Right lung (tissue), 10 donors: ENCODE measurements at places on chromosomes 16 and 17.

- DNase-seq = no peak
These were observed 10.2 kb downstream of the LASP1 start for GRCh38 chr17:38879878-38880665.

- no peak for DNase-seq
These were observed 1.0 kb upstream of the KRT20 start for GRCh38 chr17:40886090-40886489.

GRCh38 chr16:70018254-70018653 lies 67.1 kb downstream of the CLEC18A start:
- DNase-seq = no peak

DNA sequence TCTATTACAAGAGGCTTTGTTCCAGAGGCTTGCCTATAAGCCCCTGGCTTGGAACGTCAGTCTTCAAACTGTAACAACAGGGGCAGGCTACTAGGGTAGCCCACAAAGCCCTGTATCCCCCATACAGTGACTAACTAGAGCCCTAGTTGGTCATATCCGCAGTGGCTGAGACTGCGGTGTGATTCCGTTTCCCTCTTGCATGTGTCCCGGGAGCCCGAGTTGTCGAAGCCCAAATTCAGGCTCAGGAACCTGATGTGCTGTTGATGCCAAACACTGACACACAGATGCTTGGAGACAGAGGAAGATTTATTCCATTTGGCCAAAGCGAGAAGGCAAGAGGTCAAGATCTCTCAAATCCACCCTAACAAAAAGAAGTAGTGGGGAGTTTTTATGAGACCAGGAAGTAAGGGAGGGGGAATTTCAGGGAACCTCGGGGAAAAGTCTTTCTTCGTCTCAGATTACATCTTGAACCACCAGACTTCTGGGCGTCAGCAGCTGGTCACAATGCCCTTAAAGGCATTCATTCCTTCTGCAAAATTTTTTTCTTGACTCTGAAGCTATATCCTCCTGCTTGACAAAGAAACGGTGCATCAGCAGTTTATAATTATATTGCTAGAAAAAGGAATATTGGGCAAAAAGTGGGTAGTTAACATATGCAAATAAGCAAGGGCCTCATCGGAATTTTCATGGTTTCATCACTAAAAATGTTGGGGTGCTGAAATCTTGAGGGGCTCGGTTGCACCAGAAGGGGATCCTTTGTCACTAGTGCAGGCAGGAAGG lies 879 bp downstream of the SLFN5 start:
- peak; percentile 58 for DNase-seq

- DNase-seq = no peak
These were observed 28.8 kb downstream of the DYNLRB2 start for GRCh38 chr16:80569440-80570105.

- DNase-seq = peak; percentile 63
These were observed 11.1 kb downstream of the LPO start for GRCh38 chr17:58249270-58250133.

DNA sequence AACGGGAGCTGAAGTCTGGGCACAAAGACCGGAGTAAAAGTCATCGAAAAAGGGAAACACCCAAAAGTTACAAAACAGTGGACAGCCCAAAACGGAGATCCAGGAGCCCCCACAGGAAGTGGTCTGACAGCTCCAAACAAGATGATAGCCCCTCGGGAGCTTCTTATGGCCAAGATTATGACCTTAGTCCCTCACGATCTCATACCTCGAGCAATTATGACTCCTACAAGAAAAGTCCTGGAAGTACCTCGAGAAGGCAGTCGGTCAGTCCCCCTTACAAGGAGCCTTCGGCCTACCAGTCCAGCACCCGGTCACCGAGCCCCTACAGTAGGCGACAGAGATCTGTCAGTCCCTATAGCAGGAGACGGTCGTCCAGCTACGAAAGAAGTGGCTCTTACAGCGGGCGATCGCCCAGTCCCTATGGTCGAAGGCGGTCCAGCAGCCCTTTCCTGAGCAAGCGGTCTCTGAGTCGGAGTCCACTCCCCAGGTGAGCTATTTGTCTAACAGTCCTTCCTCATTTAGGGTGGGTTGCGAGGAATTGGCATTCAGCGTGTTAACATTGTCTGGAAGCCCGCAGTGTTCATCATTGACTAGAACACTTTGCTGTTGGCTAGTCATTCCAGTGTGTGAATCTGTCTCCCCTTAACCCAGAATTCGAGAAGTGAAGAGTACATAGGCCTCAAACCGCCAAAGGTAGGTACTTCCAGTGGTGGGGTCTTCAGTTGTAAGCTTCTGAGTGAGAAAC lies 1.5 kb downstream of the CDK12 start:
- no peak for DNase-seq

- DNase-seq = peak; percentile 76
These were observed 2.0 kb downstream of the ZNF771 start for GRCh38 chr16:30409125-30410060.

- DNase-seq = no peak
These were observed 89.5 kb downstream of the VAT1L start for GRCh38 chr16:77877712-77878347.

DNA sequence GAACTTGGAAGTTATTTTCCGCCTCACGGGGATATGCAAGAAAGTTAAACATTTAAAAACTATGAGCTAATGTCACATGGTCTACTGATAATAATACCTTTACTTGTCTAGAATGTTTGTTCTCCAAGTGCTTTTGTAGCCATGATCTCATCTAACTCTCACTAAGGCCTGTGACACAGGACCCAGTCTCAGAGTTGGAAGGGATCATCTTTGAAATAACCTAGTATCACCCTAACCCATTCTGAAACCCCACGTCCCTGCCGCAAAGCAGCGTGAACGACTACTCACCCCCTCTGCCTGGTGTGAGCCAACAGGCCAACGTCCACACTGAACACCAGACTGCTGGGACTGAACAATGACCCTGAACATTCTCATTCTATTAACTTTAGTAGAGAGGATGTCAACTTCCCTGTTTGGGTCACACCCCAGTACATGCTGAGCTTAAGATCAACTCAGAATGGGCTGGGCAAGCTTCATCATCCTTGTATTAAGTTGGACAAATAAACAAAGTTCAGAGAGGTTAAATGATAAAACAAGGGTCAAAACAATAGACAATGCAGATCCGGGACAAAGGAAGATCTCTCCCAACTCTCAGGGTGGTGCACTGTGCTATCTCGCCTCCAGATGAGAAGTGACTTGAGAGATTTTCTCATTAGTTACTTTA lies 54.8 kb upstream of the BCAR1 start:
- no peak for DNase-seq

- no peak for DNase-seq
These were observed 2.1 kb upstream of the CDK5RAP3 start for GRCh38 chr17:47968836-47969235.

DNA sequence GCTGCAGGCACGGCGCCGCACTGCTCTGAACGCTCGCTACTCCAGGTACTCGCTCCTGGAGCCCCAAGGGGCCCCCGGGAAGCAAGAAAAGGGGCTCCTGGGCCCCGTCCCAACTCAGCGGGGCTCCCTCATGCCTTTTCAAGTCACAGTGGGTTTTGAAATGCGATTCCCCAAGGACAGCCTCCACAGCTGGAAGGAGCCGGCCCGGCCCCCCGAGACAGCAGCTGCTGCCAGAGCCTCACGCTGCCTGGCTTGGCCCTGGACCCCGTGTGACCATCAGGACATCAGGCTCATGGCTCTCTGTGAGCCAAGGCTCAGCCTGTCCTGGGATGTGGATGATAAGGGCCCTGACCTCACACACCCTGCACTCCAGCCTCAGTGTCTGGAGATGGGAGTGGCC lies 80.6 kb downstream of the LMF1 start:
- no peak for DNase-seq

DNA sequence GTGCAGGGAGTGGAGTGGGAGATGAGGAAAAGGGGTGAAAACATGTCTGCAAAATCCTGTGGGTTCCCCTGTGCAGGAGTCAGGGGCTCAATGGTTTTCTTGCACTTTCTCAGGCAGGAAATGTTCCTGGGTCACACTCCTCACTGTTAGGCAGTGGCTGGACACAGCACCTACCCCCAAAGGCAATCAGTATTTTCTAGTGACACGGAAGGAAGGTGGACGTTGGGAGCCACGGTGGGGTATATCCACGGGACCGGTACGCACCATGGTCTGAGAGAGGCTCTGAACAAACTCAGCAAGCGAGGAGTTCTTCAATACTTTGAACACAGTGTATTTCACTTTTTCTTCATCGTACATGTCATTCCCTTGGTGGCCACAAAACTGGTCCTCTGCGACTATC lies 20.9 kb downstream of the LITAFD start:
- no peak for DNase-seq

- no peak for DNase-seq
These were observed 84.9 kb downstream of the TMEM114 start for GRCh38 chr16:8505327-8505991.

DNA sequence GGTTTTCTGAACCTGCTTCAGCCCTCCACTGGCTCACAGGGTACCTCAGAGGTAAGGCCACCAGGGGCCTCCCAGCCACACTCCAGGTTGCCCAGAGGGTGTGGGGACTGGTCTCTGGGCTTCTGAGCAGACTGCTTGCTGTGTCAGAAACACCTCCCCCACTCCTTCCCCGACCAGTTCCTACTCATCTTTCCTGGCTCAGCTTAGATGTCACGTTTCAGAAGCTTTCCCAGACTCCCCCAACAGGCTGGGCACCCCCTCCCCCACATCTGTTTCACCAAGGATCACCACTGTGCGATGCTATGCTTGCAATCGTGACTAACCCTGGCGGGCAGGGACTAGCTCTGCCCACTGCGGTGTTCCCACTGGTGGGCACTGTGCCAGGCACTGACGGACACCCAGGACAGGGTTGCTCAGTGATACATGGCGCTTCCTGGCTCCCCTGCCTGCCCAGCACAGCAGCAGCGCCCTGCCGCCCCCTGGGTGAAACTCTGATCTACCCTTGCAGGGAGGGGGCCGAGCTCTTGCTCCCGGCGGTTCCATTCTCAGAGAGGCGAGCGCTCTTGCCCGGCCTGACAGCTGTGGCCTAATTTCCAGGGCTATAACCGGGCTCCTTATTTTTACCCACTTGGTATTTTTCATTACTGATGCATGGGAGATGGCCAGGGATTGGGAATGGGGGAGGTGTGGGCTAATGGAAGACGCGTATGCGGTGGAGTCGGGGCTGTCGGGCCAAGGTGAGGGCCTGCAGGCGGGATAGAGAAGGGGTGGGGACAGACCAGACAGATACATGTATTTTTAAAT lies 29.4 kb upstream of the MTSS2 start:
- DNase-seq = peak; percentile 67

DNA sequence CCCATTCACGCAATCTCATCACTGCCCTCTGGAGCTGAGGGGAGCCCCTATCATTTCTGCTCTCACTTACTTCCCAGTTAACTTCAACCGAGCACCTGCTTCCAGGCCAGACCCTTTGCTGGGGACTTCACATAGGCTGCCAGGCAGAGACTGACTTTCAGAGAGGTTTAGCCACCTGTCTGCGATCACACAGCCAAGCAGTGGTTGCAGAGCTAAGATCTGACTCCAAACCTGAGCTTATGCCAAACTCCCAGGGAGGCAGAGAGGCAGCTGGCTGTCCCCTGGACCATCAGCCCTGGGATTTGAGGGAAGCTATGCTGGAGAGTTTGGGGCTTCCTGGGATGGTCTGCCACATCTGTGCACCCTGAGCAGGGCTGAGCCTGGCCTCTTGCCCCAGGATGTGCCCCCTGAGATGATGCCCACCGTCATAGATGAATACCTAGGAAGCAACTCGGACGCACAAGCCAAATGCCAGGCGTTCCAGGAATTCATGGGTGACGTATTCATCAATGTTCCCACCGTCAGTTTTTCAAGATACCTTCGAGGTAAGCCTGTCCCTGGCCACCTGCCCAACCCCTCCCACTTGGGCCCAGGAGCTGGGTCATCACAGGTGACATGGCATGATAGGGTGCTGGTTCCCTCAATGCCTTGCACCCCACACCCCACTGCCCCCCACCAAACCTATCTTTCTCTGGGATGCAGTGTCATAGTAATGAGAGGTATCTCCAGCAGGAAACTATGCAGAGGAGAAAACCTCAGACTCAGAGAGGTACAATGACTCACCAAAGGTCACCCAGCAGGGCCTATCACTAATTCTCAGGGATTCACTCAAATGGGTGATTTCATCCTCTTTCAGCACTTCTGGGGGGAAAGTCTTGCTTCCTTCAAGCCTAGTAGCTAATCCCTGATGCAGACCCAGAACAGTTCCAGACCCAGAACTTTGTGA lies 10.0 kb downstream of the CES3 start:
- DNase-seq = no peak

DNA sequence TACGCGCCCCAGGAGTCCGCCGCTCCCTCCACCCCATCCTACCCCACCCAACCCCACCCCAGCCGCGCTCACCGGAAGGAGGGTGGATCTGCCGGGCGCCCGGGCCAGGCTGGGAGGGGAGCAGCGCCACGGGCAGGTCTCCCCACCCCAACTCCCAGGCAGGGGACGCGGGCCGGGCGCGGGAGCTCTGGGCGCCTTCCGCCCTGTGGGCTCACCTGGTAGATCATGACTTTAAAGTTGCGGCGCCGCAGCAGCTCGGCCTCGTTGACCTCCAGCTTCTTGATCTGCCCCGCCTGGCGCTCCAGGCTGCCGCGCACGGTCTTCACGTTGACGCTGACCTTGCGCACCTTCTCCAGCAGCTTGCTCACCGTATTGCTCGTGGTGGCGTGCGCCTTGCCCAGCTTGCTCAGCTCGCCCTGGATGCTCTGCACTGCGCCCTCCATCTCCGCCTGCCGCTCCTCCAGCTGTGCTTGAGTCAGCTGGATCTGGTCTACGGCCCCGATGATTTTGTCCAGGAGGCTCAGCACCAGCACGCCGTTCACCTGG lies 571 bp downstream of the CAVIN1 start:
- DNase-seq = no peak

GRCh38 chr16:25713785-25714570 lies 22.2 kb downstream of the HS3ST4 start:
- DNase-seq = no peak

DNA sequence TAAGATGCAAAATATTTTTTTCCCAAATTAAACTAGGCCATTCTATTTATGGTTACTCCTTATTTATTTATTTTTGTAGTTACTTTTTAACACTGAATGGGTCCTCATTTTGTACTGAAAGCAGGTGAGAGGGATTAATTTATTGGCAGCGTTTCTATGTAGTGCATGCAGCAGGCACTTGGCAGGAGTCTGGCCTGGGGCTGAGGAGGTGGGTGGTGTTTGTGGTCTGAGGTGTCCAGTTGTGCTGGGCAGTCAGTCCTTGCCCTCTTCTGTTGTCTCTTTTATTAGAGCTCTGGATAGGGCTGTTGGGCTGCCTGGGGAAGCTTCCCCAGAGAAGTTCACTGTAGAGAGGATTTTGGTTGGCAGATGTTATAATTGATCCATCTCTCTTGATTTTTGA lies 12.7 kb downstream of the SEC14L1 start:
- no peak for DNase-seq

GRCh38 chr16:22874394-22874793 lies 60.4 kb downstream of the HS3ST2 start:
- DNase-seq = no peak

DNA sequence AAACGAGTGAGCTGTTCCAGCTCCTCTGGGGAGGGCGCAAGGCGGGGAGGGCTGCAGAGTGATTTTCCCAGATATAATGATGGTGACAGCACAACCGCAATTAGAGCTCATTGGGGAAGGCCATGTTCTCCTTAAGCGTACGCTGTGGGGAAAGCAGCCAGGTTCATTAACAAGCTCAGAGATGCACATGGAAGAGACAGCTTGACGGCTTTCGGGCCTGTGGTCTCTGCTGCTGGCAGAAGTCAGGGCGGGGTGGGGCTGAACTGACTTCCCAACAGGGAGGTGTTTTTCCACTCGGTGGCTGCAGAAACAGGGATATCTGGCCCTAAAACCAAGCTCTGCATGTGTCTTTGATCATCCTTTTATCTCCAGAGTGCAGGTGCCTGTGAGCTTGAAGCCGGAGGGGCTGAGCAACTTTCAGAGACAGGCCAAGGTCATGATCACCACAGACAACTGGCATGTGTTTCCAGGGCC lies 24.0 kb upstream of the CACNG1 start:
- DNase-seq = no peak
